ENCODE measurements at places on chromosomes 11 and 22. TPM values are rescaled to one million over a fixed set of nuclear protein-coding genes. Genes with fewer than 3 reads are reported as not detected.

Gene CDC42EP2
- 2.4 TPM for total RNA-seq

Gene CDPF1
- 8.7 TPM for total RNA-seq

Gene LSP1
- total RNA-seq, result 0.26 TPM

Gene SCO2
- 2.1 TPM for total RNA-seq

Gene CSNK1E
- 146 TPM for total RNA-seq

Gene GGTLC3
- not detected for total RNA-seq

Gene CRKL
- 72.9 TPM for total RNA-seq

Gene NAV2
- total RNA-seq, result 14.1 TPM

Gene MTFP1
- total RNA-seq, result 16.0 TPM

Gene NXPE2
- not detected for total RNA-seq

Gene OR52D1
- not detected for total RNA-seq

Gene CADM1
- total RNA-seq, result 14.2 TPM

Gene ALDH3B2
- 17.9 TPM for total RNA-seq

Gene CLMP
- total RNA-seq, result 9.7 TPM

Gene C11orf87
- not detected for total RNA-seq
